Left cardiac atrium (tissue), 4 donors: ENCODE measurements at places on chromosomes 3 and 15. TPM values are rescaled to one million over a fixed set of nuclear protein-coding genes. Genes with fewer than 3 reads are reported as not detected.

Gene CLEC3B
- 132 TPM for total RNA-seq

Gene AGBL1
- total RNA-seq: 0.05 TPM

Gene TUSC2
- 26.2 TPM for total RNA-seq

Gene COL6A5
- not detected for total RNA-seq

Gene ARHGEF26
- total RNA-seq: 5.2 TPM

Gene ZNF80
- not detected for total RNA-seq

Gene GOLGA8J
- total RNA-seq: not detected

Gene ATP13A3
- total RNA-seq: 182 TPM

GRCh38 chr3:118641608-118642007, 393.0 kb downstream of the IGSF11 start:
- no peak for DNase-seq

DNA sequence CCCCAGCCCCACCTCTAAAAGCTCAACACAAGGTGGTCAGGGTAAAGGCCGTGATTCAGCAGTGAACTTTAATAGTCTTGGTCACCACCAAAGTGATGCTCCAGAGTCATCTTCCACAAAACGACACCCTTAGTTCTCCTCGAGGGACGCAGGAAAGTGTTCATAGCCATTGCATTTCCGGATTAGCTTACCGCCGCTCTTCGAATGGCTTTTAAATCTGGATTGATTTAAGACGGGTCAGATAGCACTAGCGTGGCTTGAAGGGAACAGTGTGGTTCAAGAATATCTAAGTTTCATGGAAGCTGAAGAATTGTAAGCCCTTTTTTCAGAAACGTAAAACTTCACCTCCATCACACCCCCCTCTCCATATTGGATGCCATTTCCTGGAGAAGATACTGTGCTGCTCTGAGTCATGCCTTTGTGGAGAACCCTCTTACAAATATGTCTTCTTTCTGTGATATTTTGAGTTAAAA, 829 bp downstream of the RNF7 start:
- DNase-seq: no peak

DNA sequence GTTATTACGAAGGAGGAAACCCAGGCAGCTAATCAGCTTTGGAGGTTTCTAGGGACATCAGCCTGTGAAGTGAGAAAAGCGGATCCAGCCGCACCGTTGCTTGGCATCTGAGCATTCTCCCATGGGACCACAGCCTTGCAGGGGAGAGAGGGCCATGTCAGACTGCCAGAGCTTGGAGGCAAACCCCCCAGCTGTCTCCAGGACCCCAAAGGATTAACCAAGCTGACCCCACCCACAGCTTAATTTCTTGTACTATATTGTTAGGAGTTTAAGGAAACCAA, 5.1 kb downstream of the IGDCC3 start:
- DNase-seq: no peak

DNA sequence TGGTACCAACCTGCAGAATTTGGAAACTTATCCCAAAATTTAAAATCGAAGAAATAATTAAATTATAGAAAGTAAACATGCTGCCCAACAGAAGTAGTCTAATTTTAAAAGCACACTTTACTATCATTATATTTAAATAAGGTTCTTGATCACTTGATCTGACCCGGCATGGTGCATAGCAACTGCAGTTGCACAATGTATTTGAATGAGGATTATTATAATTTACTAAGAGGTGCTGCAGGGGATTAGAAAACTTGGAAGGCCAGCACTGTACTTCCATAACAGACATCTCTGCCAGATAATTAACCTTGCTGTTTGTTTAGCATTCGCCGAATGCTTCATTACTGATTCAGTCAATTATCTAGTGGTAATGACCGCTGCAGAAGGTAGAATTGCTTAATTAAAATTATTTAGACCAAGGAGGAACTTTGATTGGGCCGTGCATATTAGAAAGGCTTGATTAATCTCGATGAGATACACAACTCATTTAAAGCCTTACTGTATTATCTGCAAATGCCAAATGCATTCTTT, 971.6 kb downstream of the ZPLD1 start:
- DNase-seq: no peak

DNA sequence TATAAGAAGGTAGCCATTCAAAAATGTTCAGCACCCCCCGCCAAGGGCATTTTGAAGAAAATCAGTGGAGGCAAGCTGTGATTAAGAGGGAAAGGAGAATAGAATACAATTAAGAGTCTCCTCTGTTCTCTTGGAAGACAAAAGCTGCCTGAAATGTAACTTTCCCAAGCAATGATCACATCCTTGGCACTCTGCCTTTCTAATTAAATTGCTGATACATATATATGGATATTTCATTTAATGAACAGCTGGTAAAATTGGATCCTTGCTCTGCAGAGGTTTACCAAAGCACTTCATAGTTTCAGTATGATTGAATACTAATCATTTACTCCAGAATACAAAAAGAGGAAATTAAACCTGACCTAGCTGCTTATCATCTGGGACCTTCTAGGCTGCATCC, 10.4 kb downstream of the COL6A6 start:
- DNase-seq: no peak

GRCh38 chr3:172329070-172329469, 119.2 kb downstream of the GHSR start:
- no peak for DNase-seq

- no peak for DNase-seq
Measured at GRCh38 chr15:69609176-69609575, 156.6 kb downstream of the RPLP1 start.

GRCh38 chr15:65927545-65927944, 58.3 kb downstream of the RAB11A start:
- DNase-seq: no peak

DNA sequence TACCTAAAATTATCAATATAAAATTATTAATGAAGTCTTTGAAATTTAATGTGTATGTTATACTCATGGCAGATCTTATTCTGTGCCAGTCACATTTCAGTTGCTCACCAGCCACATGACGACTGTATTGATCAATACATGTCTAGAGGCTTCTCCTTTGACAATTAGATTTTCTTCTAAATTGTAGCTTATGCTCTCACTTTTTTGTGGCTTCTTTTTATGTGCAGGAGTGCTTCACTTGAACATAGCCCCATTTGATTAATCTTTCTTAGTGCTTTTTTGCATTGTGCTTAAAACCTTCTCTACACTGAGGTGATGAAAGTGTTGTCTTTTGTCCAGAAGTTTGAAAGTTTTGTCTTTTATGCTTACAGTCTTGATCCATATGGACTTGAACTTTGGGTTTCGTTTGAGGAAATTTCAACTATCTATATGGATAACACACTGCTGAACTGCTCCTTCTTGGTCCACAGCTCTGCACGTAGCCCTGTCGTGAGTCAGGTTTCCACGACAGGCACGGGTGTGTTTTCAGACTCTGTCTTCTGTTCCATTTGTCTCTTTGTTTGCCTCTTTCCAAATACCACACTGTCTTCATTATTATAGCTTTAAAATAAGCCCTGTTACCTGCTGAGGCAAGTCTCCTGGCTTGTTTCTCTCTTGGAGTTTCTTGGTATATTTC, 393.9 kb upstream of the CFAP20DC start:
- DNase-seq: no peak

DNA sequence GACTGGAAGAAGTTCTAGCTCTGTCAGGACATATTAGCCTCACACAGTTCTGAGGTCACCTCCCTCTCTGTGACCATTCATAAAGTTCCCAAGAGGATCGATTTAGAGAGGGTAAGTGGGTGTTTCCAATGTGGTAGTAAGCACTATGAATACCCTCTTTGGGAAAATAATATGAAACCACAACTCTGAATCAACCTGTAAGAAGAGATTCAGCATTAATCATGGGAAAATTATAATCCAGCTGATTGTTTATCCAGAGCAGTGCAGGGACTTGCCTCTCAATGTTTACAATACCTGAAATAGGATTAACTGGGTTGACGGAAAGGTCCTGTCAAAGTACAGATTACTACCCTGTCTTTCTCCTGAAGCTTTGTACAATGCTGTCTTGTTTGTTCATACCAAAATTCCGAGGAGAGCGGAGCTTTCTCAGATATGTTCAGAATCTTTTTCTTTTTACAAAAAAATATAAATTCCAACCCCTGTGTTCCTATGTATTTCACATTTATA, 302.9 kb upstream of the DPPA4 start:
- DNase-seq: no peak

DNA sequence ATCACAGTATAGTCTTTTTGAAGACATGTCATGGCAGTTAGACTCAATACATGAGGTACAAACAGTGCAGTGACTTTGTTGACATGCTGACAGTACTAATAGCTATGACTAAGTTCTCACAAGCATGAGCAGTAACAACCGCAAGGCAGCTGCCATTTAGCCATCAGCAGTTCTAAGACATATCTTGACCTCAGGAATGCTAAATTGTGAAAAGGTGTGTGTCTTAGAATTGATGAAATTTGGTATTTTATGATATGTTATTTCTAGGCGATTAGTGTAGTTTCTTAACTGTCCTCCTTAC, 60.7 kb upstream of the FURIN start:
- no peak for DNase-seq

DNA sequence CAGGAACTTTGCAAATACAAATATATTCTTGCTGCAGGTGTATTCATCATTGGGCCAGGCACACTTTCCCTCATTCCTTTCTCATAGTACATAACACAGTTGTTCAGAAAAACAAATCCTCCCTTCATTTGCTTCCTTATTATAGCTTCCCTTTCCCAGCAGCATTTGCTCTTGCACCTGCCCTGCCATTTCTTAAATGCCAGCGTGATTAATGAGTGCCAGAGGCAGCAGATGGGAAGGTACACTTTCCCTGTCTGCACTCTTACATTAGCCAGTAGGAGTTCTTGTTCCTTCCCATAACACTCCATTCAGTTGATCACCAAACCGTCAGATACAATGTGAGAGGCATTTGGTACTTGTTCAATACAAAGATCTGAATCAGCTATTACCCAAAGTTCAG, 128.5 kb upstream of the GAP43 start:
- DNase-seq: no peak
